PC-9 (cell line): ENCODE measurements at places on chromosomes 11 and 22. TPM values are rescaled to one million over a fixed set of nuclear protein-coding genes. Genes with fewer than 3 reads are reported as not detected.

Gene F2
- total RNA-seq, result 0.20 TPM in 1 of 2 replicates, not detected in the other

Gene MOGAT2
- not detected in 2 replicates for total RNA-seq

Gene TMEM191C
- total RNA-seq, result 4.0 TPM in 2 replicates

Gene OTOG
- not detected in 2 replicates for total RNA-seq

Gene TIGD3
- 1.7 and 1.8 TPM in 2 replicates for total RNA-seq

Gene MGAT3
- not detected in 2 replicates for total RNA-seq

DNA sequence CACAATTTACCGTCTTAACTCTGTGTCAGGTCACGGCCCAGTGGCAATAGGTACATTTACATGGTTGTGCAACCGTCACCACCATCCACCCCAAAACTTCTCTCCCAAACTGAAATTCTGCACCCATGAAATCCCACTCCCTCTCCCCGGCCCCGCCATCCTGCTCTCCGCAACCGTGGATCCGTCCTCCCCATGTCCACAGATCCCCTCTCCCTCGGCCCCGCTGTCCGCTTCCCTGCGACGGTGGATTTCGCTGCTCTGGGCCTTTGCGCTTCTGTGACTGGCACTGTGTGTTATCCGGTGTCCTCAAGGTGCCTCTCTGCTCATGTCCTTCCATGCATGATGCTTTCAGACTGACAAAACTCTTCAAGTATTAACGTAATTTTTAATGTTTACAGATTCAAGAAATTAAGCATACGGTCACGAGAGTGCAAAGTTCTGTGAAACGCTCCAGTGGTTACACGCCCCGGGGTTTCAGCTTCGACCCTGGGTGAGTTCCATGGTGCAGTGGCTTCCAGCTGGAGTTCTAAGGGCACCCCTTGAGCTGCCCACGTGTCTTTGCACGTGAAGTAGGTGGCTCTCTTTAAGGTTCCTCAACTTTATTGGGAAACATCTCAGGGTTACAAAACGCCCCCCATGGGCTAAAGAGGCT, 76.4 kb downstream of the KCNQ1 start:
- DNase-seq, result no peak

DNA sequence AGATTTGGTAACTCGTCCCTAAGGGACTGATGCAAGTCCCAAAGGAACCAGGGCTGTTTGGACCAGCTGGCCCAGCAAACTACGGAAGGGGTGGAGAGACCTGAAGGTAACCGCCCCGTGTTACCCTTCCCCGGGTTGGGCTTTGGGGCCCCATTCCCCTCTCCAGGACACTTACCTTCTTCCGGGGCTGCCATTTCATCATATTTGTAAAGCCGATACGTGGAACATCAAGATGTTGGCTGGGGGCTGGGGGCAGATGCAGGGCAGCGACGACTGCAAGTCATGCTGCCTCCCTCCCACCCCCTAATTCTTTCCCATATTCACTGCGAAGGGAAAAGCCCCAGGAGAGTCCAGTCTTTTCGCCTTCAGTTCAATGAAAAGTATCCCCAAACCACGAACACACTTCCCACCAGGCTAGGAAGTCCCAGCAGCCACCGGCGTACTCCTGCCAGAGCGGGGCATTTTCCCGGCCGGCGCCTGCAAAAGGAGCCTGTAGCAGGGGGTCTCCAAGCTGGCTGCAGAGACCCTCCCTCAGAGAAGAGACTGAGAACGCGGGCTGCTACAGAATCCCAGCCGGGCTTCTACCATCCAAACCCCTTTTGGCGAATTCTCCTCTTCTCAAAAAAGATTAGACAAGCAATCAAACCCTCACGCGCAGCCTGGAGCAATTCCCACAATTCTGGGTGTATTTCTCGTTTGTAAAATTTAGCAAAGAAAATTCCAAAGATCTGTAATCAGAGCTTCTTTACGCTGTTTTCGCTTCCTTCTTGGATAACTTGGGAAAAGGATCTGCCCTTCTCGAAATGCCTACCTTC, 236.7 kb downstream of the TTC28 start:
- no peak for DNase-seq

DNA sequence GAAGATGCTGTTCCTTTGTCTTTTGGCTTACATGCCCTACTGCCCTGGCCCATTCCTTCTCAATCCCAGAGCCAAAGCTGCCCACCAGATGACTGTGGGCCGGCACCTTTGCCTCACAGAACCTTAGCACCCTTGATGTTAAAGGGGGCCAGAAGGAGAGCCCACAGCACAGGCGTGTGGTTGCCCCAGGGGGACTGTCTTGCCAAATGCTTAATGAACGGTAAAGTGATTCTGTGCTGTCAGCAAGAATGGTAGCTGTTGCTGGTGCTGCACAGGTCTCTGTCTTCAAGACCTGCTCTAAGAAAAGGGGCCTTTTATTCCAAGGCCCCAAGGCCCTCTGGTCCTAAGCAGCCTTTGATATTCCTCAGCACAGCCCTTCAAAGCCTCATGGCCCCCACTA, 113.3 kb downstream of the MORC2 start:
- DNase-seq, result no peak

DNA sequence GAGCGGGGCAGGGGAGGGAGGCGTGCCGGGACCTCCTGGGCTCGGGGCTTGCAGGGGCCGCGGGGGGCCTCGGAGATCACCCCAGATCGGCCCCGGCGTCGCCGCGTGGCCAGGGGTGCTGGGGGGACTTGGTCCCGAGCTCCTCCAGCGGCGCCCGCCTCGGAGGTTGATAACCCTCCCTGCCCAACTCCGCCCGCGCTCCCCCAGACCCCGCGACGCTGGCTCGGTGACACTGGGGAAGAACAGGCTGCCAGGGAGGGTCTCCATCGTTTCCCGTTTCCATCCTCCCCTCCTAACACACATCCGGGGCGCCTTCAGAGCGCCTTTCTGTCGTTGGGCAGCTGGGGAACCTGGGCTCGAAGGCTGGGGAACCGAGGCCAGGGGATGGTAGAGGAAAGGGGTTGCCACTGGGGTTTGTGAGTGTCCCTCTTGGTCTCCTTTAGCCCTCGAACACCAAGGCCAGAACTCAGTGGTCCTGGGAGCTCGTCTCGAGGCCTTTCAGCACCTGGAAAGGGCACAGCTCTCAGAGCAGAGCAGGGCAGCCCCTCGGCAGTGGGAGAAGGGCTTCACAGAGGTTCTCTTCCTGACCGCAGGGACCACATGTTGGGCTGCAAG, 431 bp downstream of the SLC37A2 start:
- DNase-seq, result no peak

- DNase-seq, result no peak
Observed at GRCh38 chr22:42511401-42511891, 8.2 kb downstream of the RRP7A start.

DNA sequence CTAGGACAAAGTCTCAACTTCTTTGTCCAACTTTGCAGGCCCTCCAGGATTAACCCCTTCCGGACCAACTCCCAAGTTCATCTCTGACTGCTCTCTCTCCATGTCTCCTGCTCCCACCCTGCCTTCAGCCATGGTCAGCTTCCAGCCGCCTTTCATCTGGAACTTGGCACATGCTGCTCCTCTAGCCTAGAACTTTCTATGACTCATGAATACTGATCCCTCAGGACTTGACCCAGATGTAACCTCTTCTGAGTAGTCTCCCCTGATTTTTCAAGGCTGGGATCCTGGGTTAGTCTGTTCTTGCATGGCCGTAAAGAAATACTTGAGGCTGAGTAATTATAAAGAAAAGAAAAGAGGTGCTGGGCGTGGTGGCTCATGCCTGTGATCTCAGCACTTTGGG, 5.2 kb upstream of the SLC15A3 start:
- no peak for DNase-seq

DNA sequence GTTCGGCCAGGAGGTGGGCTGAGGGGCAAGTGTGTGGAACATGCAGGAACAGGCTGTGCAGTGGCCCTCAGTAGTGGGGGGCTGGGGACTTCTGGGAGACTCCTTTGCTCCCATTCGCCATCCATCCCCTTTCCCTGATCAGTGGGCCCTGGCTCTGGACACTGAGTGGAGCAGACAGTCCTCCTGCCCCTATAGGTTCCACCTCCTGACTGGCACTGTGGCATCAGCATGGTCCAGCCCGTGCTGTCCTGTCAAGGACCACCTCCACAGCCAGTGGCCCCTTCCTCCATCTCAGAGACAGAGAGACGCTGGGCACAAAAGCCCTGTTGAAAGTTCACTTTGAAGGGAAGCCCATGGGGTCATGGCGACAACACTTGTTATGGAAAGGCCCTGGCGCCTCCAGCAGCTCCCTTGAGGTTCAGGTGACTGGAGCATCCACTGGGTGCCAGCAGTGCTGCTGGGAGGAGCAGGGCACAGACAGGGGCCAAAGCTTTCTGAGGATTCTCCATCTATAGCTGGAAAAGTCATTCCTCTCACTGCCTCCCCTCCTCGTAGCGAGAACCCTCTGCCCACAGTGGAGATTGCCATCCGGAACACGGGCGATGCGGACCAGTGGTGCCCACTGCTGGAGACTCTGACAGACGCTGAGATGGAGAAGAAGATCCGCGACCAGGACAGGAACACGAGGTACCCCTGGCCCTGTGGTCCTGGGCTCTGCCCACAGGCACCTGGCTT, 5.6 kb downstream of the DERL3 start:
- no peak for DNase-seq

GRCh38 chr11:64352995-64353714, 5.8 kb upstream of the RPS6KA4 start:
- DNase-seq, result no peak

DNA sequence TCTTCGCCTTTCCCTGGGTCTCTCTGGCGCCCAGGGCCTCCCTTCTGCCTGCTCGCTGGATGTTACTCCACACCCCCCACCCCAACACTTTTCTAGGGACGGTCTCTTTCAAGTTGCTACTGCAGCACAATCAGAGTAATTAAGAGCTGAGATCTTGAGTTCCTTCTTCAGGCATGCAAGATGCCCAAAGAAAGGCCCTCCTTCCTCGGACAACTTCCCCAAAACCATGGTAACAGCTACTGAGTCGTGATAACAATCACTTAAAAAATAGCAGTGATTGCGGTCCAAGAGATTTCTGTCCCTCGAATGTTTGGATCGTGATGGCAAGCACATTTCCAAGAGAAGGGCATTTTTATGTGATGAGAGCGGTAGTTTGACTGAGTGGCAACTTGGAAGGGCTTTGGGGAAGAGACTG, 638 bp upstream of the TENM4 start:
- no peak for DNase-seq

DNA sequence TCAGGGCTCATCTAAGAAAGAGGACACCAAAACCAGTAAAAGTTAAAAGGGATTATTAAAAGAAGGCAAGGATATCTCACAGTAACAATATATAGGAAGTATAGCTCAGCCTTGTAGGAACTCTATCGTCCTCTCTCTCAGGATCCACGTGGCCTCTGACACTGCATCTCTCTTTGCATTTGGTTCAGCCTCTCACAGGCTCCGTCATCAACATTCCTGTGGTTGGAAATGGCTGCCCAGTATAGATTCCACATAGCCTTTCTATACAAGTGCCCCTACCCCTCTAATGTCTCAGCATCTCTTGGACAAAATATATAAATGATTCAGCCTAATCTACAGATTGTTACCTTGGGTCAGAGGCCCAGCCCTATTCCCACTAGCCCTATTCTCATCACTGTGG, 101.3 kb upstream of the DBX1 start:
- DNase-seq, result no peak

GRCh38 chr22:19929586-19930550, 11.7 kb upstream of the COMT start:
- no peak for DNase-seq

DNA sequence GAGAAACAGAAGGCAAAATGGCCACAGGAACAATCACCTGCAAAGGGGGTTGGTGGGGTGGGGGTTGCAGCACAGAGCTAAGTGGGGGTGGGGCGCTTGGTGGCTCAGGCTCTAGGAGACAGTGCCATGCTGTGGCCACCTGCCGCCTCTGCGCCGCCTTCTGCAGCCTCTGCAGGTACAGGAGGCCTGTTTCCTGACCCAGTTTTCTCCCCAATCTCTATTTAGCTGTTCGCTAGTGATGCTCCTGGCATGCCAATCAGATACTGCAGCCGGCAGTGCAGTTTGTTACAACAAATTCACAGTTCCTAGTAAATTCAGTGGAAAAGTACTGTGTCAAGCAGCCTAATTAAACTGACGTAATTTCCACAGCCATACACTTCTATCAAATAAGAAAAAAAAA, 106.4 kb downstream of the SERGEF start:
- DNase-seq, result peak; percentile 10

DNA sequence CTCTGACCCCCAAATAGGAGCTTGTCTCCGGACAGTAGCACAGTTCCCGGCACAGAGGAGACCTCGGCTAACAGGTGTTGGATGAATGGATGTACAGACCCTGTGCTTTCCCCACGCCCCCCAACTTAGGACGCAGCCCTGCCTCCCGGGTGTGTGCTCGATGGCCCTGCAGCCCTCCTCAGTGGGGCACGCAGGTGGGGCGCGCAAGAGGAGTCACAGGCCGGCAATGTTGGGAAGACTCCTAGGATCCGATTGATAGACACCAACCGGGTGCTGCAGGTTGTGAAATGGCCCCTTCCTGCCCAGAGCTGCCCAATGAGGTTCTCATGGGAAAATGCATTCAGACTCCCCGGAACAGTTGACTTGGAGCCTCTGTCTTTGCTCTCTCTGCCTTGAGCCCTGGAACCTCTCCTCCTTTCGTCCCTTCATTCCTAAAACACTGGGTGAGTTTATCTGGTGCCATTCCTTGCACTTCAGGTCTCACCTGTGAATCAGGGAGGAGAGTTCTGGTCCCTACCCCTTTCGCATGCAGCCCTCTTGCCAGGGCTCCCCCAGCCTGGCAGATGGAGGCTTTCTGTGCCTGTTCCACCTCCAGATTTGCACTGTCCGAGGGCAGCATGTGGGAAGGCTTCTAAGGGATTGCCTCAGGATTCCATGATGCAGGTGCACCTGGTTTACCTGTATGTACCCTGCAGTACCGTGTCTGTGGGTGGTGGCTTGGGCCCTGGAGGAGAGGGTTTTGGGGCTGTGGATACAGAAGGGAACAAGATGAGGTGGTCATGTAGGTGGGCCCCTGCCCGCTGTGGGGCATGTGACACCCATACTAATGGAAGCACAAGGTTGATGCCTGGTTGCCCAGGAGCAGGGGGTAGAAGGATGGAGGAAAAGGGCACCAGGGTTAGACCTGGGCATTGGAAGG, 1.2 kb downstream of the MICALL1 start:
- peak; percentile 56 for DNase-seq
